ENCODE measurements at places on chromosomes 16 and 17.
A peak's percentile ranks its signal among the peaks of the same experiment; 100 is the strongest.

DNA sequence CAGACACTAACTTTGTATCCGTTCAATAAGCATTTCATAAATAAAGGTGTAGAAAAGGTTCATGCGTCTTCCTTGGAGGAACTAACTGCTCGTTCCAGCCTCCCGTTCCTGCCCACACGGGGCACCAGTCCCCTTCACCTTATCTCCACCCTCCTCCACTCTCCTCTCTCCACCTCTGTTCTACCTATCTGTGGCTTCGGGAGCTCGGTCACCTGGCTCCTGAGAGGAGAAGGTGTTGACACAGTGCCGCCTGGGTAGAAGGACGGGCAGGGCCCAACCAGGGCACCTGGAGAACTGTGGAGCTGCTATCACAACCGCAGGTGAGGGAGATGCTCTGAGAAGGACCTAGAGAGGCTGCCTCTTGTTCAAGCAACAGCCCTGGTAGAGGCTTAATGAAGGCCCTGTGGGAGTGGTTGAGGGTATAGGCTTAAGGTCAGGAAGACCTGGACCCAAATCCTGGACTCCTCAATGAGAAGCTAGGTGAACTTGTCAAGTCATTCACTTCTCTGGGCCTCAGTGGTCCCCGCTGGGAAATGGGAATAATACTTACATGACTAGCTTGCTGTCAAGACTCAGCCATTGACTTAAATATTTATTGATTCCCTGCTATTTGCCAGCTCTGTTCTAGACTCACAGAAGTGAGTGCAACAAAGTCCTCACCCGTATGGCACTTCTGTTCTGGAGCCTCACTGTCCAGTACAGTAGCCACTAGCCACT, 9.6 kb upstream of the MINK1 start:
- no peak for DNase-seq

GRCh38 chr17:178292-179065, 3.0 kb downstream of the DOC2B start:
- DNase-seq: no peak

GRCh38 chr16:2779978-2780898, 3.2 kb upstream of the ELOB start:
- DNase-seq: no peak

GRCh38 chr17:45436625-45437464, 4.2 kb upstream of the ARHGAP27 start:
- peak; percentile 25 for DNase-seq

DNA sequence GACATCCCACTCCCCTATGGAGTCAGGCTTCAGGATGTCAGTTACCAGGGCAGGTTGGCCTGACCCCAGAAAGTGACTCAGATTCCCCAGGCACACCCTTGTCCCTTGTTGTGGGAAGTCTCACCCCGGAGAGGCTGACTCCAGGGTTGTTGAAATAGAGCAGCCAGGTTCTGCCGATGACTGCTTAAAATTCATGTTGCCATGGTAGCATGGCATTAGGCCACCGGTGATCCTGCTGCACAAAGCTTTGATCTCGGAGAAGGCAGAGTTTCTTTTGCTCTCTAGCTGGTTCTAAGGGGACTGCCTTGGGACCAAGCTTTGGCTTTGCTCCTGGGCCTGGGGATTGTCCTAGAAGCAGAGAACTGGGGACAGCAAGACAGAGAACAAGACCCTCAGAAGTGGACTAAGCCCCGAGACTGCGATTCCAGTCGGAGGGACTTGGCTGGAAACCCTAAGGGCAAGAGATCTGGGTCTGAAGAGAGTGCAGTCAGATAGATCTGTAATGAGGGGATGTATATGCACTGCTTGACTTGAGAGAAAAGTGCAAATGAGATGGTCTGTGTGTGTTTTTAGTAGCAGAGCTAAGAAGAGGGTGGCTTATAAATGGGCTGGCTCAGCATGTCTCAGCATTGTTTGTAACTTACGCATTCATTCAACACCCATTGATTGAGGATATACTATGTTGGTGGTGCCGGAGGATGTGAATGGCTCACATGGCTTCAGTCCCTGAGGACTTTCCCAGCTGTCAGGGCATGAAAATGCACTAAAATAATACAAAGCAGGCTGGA, 106.9 kb downstream of the RGS9 start:
- DNase-seq: no peak

GRCh38 chr17:77425791-77426641, 285.2 kb downstream of the SEC14L1 start:
- DNase-seq: peak; percentile 96

GRCh38 chr17:50426472-50426782, 409 bp downstream of the ACSF2 start:
- no peak for DNase-seq

GRCh38 chr17:35788477-35789368, 6.7 kb downstream of the MMP28 start:
- DNase-seq: peak; percentile 98

- DNase-seq: no peak
Measured at GRCh38 chr17:37761059-37761458, 16.2 kb upstream of the HNF1B start.

All from mesenchymal stem cell (in vitro differentiated cells and primary cell).